ENCODE measurements at places on chromosomes 11 and 22.

- DNase-seq: no peak
Observed at GRCh38 chr11:66700337-66700736, 22.6 kb upstream of the RBM4B start.

- DNase-seq: no peak
Observed at GRCh38 chr11:128767591-128768001, 73.7 kb downstream of the FLI1 start.

GRCh38 chr11:117097014-117097388 lies 1.2 kb downstream of the SIK3 start:
- DNase-seq: no peak

- DNase-seq: no peak
Observed at GRCh38 chr11:86245369-86246292, 1.1 kb downstream of the EED start.

- no peak for DNase-seq
Observed at GRCh38 chr22:17792854-17793434, 18.7 kb upstream of the BID start.
